M059J (cell line): ENCODE measurements at places on chromosomes 1 and 21. TPM values are rescaled to one million over a fixed set of nuclear protein-coding genes. Genes with fewer than 3 reads are reported as not detected.

DNA sequence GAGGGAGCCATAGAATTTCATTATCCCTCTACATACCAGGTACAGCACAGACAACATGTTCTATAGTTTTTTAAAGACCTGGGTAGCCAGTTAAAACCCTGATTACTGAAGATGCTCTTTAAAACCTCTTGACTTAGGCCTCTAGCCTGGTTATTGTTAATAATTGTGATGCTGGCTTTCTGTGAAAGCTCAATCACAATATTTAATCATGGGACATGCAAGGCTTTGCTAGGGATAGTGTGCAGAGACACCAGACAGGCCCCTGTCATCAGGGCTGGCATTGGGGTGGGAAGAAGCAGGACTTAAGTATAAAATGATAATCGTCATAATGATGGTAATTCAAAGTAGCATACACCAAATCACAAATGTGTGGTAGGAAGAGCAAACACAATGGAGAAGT lies 274.4 kb downstream of the PTBP2 start:
- DNase-seq, result no peak

GRCh38 chr1:214259353-214259977 lies 21.5 kb upstream of the SMYD2 start:
- peak; percentile 46 for DNase-seq

GRCh38 chr1:237261198-237261597 lies 219.2 kb downstream of the RYR2 start:
- DNase-seq, result no peak

The TMIGD3 gene
- total RNA-seq, result not detected in 2 replicates

GRCh38 chr1:5746611-5747425 lies 245.4 kb downstream of the NPHP4 start:
- no peak for DNase-seq

DNA sequence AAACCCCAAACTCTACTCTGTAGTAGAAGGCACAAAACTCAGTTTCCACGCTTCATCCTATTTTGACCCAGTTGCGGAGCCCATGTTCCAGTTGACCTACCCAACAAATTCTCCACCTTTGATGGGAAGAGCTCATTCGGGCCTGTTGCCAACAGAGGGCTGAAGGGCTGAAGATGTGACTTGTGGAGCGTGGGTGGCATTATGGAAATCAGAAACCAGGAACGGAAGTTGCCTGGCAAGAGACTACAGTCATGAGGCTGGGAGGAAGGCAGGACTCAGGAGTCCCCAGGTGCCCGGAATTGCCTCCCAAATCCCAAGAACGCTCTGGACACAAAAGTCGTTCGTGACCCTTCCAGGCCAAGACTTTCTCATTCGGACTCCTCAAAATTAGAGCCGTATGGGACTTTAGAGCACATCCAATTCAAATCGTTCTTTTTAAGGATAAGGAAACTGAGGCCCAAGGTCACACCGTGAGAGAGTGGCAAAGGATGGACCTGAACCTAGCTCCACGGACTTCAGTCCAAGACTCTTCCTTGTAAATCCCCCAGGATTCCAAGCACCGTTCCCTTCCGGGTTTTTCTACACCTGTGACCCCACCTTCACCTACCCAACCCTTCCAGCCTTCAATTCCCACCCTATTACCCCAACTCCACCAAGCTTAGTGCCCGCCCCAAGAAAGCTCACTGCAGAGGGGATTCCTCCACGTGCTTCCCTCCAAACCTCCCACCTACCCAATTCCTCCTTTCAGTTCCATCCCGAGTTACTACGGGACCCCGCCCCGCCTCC lies 739 bp downstream of the SMG5 start:
- peak; percentile 48 for DNase-seq

- no peak for DNase-seq
Measured at GRCh38 chr1:71043065-71043464, 4.6 kb downstream of the PTGER3 start.

The EXTL1 gene
- total RNA-seq, result 0.34 TPM in 1 of 2 replicates, not detected in the other

- DNase-seq, result no peak
Measured at GRCh38 chr1:29695803-29696202, 459.5 kb downstream of the PTPRU start.

DNA sequence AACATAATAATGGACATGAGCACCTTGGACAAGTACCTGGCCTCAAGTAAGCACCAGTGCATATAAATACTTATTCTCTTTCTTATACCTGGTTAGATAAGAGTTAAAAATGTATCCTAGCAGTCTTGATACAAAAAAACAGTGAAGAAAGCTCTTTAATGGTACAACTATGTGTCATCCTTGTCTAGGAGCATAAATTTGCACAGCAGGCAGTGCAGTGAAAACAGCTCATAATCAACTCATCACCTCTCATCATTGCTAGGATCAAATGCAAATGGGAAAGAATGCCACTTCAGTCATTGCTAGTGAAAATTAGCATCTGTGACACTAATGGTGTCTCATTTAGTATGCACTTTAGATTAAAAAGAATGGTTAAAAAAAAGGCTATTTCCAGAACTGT lies 7.6 kb downstream of the SAMSN1 start:
- DNase-seq, result no peak

DNA sequence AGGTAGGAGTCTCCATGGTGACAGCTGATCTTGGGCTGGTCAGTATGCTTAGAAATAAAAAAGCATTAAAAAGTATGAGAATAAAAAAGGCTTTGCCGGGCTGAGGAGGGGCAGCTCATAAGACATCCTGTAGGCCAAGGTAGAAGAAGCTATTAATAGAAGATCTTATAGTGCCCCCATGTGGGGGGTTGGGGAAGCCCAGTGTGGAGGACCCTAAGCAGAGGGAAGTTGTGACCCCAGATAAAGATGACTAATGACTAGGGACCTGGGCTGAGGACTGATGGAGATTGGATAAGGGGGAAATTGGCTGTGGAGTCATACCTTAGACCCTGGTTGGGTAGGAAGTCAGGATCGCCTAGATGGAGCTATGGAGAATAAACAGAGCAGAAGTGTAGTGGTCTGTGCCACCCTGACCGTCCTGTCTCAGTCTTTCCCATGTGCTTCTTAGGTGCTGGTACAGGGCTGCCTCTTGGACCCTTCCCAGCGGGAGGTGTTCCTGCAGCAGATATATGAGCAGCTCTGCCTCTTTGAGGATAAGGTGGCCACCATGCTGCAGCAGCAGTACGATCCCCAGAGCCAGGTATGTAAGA lies 25.0 kb downstream of the SZT2 start:
- DNase-seq, result peak; percentile 57

DNA sequence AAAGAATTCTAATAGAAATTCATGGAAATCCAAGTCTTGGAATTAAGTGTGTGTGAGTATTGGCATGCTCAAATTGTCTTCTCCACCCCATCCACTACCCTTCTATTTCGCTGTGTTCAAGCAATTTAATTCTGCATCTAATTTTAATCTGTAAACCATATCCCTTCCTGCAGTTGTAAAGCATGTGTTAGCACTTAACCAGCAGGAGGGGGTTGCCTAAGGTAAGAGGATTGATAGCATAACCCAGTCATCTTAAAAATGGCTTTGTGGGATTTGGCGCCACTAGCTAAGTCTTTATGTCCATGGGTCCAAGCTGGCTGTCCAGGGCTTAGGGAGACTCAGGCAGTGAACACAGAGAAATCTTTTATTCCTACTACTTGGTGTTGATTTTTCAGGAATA lies 210.3 kb downstream of the PTPRC start:
- DNase-seq, result peak; percentile 12

GRCh38 chr1:220124542-220124941 lies 30.6 kb downstream of the IARS2 start:
- DNase-seq, result no peak

The IL22RA1 gene
- total RNA-seq, result 1.3 and 1.9 TPM in 2 replicates
